Pancreas (tissue), 10 donors: ENCODE measurements at places on chromosomes 13 and 19. TPM values are rescaled to one million over a fixed set of nuclear protein-coding genes. Genes with fewer than 3 reads are reported as not detected.

DNA sequence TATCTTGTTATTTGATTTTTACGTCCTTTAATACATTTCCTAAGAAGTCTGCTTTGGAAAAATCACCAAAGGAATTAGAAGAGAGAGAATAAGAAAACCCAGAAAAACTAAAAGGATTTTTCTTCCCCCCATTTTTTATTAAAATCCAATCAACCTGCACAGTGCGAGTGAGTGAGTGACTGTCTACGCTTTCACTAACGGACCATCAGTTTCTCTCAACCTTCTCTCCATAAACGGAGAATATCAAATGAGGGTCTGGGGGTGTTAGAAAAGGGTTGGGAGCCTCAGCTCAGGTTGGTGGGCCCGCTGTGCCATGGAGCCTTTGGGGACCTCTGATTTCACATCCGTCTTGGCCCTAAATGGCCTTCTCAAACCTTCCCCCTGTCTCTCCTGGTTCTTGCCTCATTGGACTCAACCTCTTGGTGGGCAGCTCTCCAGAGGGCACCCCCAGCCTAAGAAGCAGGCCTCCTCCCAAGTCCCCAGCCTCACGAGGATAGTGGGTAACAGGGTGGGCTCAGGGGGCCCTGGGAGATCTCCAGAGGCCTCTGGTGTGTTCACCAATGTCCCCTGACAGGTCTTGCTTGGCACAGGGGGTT is 763 bp upstream of the LRP3 start:
- no peak for DNase-seq

DNA sequence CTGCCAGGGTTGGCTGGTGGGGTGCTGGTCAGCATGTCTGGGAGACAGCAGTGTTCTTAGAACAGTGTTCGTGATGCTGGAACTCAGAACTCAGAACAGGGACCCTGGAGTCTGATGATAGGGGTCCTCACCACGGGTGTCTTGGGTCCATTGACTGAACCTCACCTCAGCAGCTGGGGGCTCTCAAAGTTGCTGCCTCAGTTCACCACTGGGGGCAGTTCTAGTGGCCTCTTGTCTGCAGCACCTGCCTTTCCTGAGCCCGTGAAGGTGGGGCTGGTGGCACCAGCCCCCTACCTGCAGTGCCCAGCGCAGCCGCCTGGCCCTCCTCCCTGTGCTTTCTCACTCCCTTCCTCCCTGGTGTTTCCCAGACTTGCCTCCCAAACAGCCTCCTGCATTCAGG is 28.5 kb downstream of the SAFB start:
- no peak for DNase-seq

Gene SH2D3A
- 19.6 TPM for total RNA-seq

Gene FFAR3
- total RNA-seq = 0.34 TPM

Gene ONECUT3
- total RNA-seq = not detected
